ENCODE measurements at places on chromosomes 5 and 9. TPM values are rescaled to one million over a fixed set of nuclear protein-coding genes. Genes with fewer than 3 reads are reported as not detected.

DNA sequence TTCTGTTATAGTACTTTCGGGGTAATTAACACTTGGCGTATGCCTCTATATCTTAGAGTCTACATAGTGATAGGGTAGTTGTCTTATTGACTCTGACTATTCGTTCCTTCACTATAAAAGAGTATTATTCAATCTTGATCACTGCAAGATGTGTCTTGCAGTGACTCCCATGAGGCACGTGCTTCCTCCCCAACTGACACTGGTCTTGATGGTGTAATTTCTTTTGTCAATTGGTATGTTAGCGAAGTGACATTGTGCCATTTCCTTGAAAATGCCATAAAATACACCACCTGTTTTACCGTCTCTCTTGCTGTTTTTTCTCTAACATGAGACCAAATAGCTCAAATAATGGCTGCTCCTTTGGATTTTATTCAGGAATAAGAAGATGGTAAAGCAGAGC, 1314.1 kb upstream of the CDH6 start:
- no peak for DNase-seq

- no peak for DNase-seq
These were observed 20.2 kb downstream of the NR2F1 start for GRCh38 chr5:93603078-93603792.

GRCh38 chr5:160506006-160507004, 84.7 kb downstream of the PTTG1 start:
- no peak for DNase-seq

Gene EHMT1
- total RNA-seq = 163 TPM

DNA sequence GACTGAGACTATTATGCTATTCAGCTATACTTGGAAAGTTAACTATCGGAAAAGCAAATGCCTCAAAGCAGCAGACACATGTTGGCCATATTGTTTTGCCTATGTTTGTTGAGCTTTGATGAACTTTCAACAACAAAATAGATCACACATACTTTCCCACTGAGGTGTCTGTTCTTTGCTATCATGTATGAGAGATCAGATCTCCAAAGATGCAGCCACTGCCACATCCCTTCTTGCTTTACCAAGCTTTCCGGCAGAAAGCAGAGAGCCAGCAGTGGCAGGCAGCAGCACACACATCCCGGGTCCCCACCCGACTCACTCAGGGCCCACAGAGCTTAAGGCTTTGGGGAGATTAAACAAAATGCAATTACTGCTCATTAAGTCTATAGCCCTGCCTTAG, 18.8 kb downstream of the ZBTB5 start:
- DNase-seq = no peak

DNA sequence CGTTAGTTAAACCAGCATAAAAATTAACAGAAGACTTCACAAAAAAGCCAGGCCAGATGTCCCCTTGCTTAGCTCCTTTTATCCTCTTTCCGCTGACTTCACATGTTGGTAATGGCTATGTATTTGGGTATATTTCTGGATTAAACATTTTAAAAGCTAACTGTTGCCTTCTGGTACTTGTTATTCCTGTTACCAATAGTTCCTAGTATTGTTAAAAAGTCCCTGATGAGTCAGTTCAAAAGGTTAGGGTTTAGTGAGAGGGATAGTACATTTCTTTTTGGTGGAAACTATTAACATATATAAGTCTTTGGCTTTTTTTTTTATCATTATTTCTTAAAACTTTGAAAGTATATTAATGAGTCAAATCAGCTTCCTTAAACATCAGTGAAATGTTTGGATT, 103.2 kb upstream of the ELL2 start:
- DNase-seq = no peak

DNA sequence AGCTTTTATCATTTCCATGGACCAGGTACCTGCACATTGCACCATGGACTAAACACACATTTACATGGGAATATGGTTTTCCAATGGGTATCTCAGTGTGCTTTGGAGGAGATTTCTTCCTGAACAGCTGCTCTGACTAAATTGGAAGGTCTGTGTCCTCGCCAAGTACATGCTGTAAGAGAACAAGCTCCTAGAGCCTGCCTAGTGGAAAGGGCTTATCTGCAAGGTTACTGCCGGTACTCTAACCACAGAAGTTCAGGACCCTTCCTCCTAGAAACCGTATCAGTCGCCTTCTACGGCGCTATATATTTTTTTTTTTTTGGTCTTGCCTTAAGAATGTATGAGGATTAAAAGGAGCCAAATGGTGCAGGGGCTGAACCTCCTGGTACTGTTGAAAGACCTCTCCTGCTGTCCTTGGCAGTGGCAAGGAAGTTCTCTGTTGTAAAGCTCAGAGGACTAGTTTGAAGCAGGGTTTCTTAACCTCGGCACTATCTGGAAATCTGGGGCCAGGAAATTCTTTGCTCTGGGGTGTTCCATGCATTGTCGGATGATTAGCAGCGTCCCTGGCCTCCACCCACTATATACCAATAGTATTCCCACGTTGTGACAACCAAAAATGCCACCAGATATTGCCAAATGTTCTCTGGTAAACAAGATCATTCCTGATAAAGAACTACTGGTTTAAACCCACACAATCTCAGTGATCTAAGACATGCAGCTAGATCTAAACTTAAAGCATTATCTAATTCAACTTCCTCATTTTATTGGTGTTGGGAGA, 107.4 kb downstream of the FBXO38 start:
- no peak for DNase-seq

Gene INSL4
- not detected for total RNA-seq

- no peak for DNase-seq
These were observed 25.5 kb upstream of the TRAF1 start for GRCh38 chr9:120951960-120952618.

Gene SHISAL2B
- 8.6 TPM for total RNA-seq

- no peak for DNase-seq
These were observed 15.5 kb downstream of the ZBTB34 start for GRCh38 chr9:126875756-126876510.

Gene OR1J2
- not detected for total RNA-seq

Gene EGFLAM
- 0.24 TPM for total RNA-seq

GRCh38 chr9:99012957-99013512, 69.3 kb downstream of the COL15A1 start:
- DNase-seq = no peak

Gene SMIM33
- not detected for total RNA-seq

Gene OR1J1
- not detected for total RNA-seq

- no peak for DNase-seq
These were observed 11.7 kb downstream of the MAP3K1 start for GRCh38 chr5:56827049-56827448.

DNA sequence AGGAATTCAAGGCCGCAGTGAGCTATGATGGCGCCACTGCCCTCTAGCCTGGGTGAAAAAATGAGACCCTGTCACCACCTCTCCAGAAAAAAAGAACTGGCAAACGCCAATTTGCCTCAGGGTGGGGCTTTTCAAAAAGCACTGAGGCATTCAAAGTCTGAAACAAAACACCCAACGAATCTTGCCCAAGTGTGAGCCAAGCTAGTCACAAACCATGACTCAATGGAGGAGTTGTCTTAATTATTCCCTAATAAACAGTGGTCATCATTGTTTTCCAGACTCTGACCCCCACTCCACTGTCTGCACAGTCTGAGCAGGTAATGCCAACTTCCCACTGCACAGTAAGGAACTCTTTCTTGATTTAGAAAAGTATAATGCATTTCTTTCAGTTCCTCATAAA, 16.8 kb downstream of the FRMD3 start:
- no peak for DNase-seq

DNA sequence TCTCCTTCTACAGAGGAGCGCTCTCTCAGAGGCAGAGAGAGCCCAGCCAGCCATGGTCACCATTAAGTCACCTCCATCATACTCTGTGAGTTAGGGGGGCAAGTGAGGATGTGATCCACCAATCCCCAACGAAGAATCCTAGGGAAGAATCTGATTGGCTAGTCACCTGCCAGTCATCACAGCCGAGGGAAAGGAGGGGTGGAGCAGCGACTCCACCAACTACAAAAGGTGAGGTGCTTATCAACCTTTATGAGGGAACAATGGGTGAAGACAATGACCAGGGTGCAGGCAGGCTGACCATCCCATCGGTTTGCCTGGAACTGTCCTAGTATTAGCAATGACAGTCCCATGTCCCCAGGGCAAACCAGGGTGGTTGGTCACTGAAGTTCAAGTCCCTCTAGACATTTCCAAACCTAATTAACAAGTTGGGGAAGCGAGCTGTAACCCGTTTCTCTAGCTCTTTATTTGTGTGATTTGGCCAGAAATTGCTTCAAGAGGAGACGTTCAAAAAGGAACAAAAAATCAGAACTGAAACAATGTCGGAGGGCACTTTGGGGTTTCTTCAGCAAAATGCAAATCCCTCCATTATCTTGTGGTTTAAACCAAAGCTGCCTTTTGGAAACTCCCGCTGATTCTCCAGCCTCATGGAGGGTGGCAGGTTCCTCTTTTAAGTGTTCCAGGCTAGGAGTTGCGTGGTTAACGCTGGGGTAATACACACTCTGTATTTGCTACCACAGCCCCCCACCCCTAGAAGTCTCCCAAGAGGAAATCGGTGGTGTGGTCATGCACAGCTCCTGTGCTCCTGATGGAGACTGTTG, 18.8 kb upstream of the FCN1 start:
- no peak for DNase-seq

Gene ENTREP1
- total RNA-seq = 25.0 TPM

DNA sequence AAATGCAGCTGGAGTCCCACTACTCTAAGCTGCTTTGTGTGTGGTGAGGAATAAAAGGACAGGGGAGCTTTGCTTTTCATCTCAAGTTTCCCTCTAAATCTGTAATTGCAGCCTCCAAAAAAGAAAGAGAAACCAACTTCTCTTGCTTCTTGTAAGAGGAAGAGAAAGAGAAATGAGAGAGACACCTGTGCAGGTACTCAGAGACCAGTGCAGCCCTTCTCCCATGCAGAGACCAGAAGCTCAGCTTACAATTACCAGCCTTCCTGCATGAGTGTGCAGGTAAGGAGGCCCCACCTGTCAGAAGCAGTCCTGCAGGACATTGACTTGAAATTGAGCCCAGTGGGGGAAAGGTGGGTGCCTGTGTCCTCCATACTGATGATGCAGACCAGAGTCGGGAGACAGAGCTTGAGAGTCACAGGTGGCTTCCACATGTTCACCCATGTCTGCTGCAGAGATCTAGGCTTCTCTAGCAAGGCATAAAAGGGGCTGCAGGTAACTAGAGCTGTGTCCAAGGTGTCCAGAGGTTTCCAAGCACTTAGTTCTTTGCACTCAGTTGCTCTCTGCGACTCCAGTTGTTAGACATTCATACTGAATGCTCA, 15.3 kb upstream of the MED10 start:
- DNase-seq = no peak

Gene ZBTB26
- total RNA-seq = 7.3 TPM

DNA sequence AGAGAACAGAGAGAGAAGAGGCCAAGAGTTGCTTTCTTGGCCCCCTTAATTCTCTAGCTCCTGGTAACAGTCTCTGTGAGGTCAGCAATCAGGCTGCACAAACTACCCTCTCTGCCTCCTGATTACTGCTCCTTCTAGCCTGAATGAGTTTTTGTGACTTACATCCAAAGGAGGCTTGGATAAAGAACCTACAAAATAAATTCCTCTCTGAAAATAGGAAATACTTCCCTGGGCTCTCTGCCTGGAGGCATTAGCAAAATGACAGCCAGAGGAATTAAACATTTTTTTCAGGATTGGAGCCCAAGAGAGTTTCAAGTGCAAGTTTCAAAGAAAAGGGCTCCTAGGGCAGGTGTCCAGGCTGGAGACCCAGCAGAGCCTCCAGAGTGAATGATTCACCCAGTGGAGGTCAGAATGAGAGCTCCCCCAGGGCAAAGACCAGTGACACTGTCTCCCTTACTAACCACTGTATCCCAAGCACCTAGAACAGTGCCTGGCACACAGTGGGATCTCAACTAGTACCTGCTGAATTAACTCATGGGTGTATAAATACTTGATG, 162.5 kb downstream of the SPOCK1 start:
- DNase-seq = no peak

Gene ISL1
- total RNA-seq = 0.19 TPM

DNA sequence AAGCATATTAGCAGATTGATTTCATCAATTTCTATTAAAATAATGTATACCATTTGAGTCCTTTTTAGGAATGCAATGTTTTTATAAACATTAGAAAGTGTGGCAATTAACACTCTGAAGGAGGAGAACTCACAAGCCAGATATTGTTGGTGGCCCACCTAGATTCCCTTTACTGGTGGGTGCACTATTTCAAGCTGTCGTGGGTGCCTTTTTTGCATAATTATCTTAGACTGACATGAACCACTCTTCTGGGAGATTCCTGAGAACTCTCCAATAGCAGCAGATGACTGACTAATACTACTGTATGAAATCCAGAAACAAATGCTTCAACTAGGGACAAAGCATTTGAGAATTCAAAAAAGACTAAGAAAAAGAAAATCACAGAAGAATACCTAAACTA, 526.0 kb downstream of the CDH18 start:
- no peak for DNase-seq

Gene UQCRQ
- total RNA-seq = 293 TPM

All from H1 (cell line).